ENCODE measurements at places on chromosomes 2 and 18.

DNA sequence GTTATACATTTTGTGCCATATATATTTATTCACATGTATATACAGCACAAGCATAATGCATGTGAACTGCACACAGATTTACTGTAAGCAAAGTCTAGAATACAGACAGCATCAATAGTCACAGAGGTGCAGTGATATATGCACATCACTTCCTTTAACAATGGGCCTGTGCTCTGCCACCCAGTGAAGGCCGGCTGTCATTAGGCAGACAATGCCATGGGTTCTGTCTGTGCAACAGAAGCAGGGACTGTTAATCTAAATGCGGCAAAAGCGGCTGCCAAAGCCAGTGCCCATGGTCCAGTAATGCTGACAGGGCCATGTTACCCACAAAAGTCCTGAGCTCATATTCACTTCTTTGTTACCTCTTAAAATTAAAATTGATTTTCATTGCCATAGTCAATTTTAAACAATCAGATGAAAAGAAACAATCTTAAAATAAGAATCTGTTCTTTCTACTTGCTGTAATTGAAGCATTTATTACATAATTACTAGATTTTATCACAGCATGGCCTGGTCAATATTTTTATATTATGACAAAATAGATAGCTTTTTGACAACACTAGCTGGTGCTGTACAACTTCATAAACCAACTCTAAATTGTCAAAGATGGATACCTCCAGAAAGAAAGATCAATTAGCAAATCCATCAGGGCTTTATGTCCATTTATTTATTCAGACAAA lies 232.0 kb downstream of the STK39 start:
- no peak for DNase-seq

DNA sequence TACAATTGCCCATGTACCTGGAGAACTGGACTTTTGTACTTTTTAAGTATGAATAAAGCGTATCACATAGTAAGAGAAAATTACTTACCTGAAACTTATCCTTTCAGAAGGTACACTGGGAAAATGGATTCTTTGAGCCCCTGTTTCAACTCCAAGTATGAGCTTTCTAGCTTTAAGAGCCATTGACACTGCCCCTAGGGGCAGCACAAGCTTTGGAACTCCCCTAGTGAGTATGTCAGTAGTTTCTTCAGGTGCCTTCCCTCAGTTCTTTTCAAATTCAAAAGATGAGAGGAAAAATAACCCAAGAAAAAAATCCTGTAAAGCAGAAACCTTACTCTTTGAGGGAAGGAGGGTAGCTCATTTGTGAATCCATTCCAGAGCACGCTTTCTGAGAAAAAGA lies 124.1 kb downstream of the MEMO1 start:
- no peak for DNase-seq

GRCh38 chr2:163570391-163570790 lies 165.4 kb downstream of the FIGN start:
- no peak for DNase-seq

GRCh38 chr2:227653419-227653818 lies 13.2 kb upstream of the SCYGR5 start:
- peak; percentile 7 for DNase-seq

GRCh38 chr2:183126635-183127034 lies 2.4 kb downstream of the NUP35 start:
- no peak for DNase-seq

GRCh38 chr2:235737396-235737795 lies 243.6 kb downstream of the AGAP1 start:
- no peak for DNase-seq
